ENCODE measurements at places on chromosomes 2 and 18.

- DNase-seq: no peak
These were observed 7.4 kb downstream of the SP9 start for GRCh38 chr2:174341995-174342685.

GRCh38 chr2:165762723-165763122 lies 31.3 kb downstream of the GALNT3 start:
- no peak for DNase-seq

DNA sequence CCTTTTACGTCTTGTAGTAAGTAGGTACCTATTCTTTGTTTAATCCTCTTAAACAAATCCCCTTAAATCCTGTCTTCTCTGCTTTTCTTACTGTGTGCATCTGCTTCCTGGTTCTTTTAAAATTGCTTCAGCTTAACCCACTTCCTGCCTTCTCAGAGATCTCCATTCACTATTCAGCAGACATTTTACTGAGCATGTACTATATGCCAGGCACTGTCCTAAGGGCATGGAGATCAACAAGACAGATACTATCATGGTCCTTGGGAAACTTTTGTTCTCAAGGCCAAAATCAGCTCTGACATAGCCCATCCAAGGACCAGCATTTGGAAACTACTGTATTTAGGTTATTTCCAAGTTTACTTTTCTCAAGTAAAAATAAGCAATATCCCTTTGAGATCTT lies 227.5 kb downstream of the TPGS2 start:
- no peak for DNase-seq

DNA sequence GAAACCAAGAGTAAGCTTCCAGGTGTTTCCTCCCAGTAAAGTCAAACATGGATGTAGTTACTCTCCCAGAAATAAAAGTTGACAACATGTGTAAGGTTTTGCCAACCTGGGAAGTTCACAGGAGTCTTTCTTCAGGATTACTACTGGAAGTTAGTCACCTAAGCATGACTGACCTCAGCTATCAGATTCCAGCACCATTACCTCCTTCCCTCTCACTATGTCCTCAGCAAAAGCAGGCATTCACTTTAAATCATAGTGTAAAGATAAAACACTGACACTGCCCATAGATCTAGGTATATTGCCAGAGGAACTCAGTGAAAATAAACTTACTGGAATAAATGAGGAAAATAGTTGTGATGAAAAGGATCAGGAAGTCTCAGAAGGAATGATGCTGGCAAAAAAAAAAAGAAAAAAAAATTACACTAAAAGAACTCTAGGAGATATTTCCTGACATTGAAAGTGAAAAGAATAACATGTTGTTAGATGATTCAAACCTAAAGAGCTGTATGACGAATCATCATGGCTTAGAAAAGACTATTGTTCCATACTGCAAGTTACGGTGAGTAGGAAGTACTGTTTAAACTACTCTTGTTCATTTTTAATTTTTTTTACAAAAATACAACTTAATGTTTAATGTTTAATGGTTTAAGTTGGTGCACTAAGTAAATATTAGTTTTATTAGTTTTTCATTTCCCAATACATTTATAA lies 484.5 kb upstream of the ZNF804A start:
- no peak for DNase-seq

DNA sequence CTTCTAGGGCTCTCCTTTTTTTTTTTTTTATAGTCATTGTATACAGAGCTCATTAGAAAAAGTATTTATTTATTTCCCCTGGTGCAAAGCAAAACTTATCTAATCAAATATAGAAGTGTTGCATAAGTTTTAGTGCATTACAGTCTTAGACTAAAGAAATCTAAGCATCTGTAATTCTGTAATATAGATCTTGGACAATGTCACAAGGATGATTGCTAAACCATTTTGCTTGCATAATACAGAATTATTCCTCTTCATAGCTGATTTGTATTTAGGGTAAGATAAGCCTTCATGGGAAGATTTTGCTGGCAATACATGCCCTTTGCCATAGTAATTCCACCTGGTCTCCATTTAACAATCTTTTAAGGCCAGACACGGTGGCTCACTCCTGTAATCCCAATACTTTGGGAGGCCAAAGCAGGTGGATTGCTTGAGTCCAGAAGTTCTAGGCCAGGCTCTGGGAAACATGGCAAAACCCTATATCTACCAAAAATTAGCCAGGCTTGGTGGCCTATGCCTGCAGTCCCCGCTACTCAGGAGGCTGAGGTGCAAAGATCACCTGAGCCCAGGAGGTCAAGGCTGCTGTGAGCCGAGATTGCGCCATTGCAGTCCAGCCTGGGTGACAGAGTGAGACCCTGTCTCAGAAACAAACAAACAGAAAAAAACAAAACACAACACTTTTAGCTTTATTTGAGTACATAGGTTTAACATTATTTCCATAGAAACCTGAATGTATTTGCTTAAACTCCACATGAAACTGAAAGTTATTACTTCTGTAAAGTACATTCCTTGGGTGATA lies 2.2 kb upstream of the ACADL start:
- no peak for DNase-seq

DNA sequence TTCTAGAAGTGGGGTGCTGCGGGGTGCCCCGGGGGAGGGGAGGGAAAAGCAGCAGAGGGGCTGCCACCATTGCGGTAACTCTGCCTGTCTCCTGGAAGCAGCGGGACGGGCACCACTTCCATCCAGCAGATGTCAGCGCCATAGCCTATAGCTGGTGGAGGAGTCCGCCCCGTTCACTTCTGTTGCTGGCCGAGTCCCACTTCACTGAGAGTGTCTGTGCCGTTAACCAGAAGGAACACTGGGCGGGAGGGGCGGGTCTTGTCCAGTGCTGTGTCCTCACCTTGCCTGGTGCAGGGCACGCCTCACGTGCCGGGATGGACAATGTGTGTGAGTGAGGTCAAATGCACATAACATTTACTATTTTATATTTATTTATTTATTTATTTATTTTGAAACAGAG lies 19.3 kb upstream of the ODC1 start:
- DNase-seq: no peak

DNA sequence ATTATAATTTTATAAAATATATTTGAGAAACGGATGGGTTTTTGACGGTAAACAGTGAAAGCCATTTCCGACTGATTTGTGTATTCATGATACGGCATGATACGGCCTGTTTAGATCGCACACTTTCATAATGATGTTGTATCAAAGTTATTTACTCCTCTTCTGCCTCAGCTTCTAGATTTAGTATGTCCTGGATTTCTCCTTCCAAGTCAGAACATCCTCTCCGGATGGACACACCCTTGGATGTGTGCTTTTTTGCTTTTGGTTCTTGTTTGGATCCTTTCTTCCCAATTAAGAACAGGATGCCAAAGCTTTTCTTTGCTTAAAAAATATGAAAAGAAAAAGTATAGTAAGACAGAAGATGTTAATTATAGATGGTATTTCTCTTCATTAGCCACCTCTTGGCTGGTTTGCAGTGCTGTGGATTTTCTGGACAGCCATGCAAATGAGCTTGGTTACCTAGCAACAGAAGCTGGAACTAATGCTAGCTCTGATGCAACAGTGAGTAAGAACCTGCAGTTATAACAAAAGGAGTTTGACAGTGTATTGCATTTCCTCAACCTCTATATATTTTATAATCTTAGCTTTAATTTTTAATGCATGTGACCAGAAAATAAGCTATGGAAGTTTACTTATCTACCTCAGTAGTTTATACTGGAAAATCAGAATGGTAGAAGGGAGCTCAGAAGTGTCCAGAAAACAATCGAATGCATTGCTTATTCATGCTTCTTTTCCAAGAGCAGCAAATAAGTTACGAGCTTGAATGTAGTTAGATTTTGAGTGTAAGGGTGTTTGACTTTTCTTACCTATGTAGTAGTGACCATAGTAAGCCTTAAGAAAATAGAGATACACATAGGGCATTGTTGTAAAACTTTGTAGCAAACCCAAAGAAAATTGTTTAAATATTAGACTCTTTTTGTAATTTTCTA lies 27.9 kb downstream of the RMND5A start:
- no peak for DNase-seq

DNA sequence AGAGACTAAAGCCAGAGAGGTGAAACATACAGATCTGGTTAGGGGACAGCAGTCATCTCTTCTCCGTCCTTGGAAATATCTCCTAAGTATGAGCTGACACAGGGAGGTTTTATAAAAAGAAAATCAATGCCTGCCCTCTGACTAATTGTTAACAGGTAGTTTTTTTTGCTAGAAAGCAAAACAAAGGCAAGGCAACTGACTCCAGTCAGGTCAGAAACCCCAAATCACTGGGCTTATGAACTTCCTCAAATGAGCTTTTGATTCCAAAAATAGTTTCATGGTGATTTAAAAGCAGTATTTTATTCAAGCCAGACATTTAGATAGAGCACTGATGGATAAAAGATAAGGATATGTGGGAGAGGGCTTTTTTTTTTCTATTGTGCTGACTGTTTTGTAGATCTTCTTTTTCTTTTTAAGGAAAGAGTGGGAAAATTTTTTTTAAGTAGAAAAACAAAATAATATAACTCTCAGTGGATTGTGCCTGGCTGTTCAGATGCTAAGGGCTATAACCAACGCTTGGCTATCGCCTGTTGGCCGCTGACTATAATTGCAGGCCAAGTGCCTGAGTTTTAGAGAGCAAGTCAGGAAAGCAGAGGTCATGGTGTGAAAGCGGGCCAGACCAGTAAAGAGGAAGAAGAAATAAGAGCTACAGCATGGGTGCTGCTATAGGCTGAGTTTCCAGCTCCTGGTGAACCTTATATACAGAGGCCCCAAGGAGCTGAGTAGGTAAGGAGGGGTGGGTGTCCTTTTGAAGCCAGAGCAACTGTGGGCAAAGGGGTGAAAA lies 44.9 kb downstream of the MRPL35 start:
- DNase-seq: no peak

GRCh38 chr18:49098386-49098785 lies 147.6 kb upstream of the SMAD7 start:
- DNase-seq: peak; percentile 27

GRCh38 chr18:54358495-54359040 lies 862 bp downstream of the C18orf54 start:
- no peak for DNase-seq

GRCh38 chr18:35378574-35378896 lies 1.4 kb upstream of the ZNF396 start:
- DNase-seq: no peak

GRCh38 chr2:36367895-36368353 lies 12.3 kb downstream of the CRIM1 start:
- DNase-seq: peak; percentile 41

GRCh38 chr2:237298151-237299118 lies 115.5 kb downstream of the COL6A3 start:
- peak; percentile 68 for DNase-seq

DNA sequence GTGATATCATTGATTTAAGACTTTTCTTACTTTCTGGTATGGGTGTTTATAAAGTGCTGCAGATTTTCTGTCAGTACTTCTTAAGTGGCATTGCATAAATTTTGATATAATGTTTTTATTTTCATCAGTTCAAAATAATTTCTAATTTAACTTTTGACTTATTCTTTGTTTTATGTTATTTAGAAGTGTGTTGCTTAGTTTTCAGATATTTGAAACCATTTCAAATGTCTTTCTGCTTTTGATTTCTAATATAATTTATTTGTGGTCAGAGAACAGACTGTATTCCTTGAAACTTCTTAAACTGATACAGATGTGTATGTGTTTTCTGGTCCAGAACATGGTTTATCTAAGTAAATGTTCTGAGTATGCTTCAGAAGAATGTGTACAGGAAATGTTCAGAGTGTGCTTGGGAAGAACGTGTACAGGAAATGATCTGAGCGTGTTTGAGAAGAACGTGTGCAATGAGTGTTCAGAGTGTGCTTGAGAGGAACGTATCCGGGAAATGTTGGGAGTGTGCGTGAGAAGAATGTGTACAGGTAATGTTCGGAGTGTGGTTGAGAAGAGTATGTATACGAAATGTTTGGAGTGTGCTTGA lies 265.7 kb upstream of the HS6ST1 start:
- DNase-seq: peak; percentile 87

DNA sequence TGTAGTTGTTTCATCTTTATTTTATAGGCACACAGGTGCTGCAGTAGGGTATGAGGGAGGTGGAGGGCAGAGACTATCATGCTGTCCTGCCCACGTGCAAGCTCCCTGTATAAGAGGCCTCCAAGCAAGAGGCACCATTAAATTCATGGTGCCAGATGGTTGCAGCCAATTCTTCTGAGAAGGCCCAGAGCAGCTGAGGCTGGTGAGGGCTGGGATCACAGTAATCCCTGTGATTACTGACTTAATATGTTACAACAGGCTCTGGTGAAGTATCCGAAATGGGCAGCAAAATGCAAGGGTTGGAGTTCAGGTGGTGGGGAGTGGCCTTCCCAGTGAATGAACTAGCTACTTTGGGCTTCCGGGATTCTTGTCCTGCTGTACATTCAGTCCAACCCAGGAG lies 191.9 kb upstream of the SMAD2 start:
- DNase-seq: no peak

- DNase-seq: no peak
These were observed 44.9 kb upstream of the TWSG1 start for GRCh38 chr18:9289698-9290097.

GRCh38 chr2:217943446-217944321 lies 59.1 kb downstream of the TNS1 start:
- peak; percentile 76 for DNase-seq

- no peak for DNase-seq
These were observed 55.8 kb upstream of the ALPP start for GRCh38 chr2:232322560-232323327.

DNA sequence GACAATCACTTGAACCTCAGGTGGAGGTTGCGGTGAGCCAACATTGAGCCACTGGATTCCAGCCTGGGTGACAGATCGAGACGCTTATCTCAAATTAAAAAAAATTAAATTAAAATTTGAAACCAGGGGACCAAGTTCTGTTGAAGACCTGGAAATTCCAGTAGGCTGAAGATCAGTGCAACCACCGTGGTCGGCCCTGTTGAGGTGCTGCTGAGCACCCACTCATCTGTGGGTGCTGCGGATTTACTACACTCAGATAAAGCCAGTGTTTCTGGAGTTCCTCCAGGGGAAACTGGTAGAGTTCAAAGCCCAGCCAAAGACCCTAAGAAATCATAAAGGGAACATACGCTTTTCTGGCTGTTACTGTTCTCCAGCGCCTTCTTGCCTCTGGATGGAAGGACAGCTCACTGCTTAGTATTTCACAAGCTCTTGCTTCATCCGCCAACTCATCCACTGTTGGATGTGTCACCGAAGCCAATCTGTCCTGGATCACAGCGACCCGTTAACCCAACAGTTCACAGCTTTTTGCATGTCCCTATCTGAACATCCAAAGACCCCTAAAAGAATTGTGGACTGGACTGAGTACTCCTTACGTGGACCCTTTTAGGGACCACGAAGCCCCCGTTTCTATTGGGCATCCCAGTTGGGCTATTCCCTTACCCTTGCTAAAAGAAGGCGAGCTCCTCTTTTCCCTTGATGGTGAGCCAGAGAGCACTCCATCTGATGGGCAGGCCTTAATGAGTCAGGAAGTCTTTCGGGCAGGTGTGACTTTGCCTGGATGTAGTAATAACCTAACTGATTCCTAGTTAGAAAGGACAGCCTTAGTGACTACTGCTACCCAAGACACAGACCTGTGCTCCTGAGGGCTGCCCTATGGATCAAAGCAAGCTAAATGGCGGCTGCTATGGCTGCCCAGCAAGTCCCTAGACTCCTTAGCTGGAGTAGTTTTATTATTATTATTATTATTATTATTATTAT lies 6.0 kb upstream of the ALPP start:
- DNase-seq: no peak

- DNase-seq: no peak
These were observed 69.9 kb downstream of the PLEKHM3 start for GRCh38 chr2:207955456-207955855.

All from cardiac muscle cell (in vitro differentiated cells and primary cell).